Caco-2 (cell line): ENCODE measurements at places on chromosomes 16 and 17. TPM values are rescaled to one million over a fixed set of nuclear protein-coding genes. Genes with fewer than 3 reads are reported as not detected.

- DNase-seq, result no peak
Measured at GRCh38 chr17:16944334-16945135, 27.4 kb downstream of the TNFRSF13B start.

DNA sequence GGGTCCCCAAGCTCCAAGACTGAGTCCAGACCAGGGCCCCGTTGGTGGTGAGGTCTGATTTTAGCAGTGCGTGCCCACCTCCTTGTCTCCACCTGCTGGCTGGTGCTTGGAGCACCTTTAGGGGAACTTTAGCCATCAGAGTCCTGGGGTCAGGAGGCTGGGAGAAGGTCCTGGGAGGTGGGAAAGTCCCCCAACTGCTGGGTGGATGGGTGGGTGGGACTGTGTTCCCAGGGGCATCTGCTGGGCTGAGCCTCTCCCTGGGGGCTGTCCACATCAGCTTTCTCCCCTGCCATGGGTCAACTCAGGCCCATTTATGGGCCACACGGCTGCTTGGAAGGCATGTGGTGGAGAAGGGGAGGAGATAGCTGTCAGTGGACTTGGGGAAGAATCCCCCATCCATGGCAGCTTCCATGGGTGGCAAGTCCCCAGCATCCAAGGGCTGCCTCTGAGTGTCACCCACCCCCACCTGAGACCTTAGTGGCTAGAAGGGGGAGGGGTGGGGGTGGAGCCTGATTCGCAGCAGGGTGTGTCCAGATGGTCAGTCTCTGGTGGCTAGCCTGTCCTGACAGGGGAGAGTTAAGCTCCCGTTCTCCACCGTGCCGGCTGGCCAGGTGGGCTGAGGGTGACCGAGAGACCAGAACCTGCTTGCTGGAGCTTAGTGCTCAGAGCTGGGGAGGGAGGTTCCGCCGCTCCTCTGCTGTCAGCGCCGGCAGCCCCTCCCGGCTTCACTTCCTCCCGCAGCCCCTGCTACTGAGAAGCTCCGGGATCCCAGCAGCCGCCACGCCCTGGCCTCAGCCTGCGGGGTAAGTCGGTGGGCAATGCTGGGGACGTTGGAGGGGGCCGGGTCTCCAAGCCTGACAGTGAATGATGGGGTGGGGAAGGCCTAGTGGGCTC, at the start of gene TRPV2:
TRPV2 (plus strand) TSS at position 541 of the 894 bp plus-strand sequence. CDS start 2,098 bp downstream, outside the sequence.
- DNase-seq, result peak; percentile 62

Gene ENPP7
- total RNA-seq, result 0.30 and 0.34 TPM in 2 replicates

DNA sequence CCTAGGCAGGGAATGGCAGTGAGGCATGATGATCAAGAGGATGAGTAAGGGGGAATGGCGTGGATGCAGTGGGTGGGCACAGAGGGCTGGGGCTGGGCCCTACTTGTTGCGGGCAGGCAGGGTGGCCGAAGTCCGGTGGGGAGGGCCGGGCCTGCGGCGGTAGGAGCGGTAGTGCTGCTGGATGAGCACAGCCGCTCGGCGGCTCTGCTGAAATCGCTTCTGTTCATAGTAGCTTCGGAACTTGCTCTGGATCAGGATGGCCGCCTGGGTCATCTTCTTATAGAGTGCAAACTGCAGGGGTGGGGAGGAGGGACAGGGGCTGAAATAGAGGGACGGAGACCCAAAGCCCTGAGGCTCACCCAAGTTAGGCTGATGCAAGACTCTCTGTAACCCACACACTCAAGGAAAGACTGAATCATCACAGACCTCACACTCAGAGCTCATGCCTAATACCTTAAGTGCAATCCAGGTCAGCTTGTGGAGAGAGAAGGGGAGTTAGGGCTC, 1.5 kb upstream of the SPAG7 start:
- DNase-seq, result peak; percentile 43

Gene SLC13A5
- total RNA-seq, result 0.11 TPM in 1 of 2 replicates, not detected in the other

DNA sequence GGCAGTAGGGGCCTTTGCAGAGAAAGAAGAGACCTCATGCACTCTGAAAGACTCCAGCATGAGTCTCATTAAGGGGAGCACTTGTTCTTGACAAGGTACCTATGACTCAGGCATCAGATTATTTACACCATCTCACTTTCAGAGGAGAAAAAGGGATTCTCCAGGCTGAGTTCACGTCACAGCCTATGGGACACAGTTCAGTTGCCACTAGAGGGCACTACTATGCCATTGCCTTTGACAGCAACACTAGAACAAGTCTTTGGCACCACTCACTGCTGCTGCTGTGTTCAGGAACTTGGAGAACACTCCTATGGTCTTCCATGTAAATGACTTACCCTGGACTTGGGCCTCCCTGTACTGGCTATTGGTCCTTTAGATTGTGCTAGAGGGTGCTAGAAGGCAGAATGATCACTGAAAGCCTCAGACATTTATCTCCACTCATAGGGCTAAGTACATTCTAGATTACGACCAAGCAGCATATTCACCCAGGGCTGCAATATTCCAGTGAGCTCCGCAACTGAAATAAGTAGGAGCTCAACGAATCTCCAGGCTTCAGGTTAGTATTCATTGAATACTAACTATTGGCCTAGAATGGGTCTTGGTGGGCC, 225.1 kb upstream of the CA10 start:
- peak; percentile 76 for DNase-seq

GRCh38 chr16:84842516-84843148, 22.8 kb downstream of the CRISPLD2 start:
- no peak for DNase-seq

Gene ACSM5
- not detected in 2 replicates for total RNA-seq

DNA sequence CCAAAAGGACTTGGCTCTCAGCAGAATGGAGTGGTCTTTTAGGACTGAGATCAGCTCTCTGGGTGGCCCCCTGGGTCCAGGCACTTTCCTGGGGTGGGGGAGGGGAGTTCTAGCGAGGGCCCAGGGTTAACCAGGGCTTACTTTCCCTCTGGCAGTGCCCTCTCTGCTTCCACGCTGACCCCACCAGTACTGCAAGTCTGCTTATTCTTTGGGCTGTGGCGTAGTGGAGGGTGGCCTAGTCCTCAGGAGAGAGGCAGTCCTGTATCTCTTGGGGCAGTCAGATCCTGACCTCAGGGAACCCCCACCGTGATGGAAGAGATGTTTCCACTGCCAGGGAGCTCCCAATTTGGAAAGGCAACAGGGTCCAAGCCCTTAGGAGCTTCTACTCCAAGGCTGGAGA, 79.4 kb downstream of the CCDC182 start:
- DNase-seq, result no peak

Gene GPR142
- not detected in 2 replicates for total RNA-seq

Gene SSTR5
- total RNA-seq, result 0.23 and 0.30 TPM in 2 replicates

DNA sequence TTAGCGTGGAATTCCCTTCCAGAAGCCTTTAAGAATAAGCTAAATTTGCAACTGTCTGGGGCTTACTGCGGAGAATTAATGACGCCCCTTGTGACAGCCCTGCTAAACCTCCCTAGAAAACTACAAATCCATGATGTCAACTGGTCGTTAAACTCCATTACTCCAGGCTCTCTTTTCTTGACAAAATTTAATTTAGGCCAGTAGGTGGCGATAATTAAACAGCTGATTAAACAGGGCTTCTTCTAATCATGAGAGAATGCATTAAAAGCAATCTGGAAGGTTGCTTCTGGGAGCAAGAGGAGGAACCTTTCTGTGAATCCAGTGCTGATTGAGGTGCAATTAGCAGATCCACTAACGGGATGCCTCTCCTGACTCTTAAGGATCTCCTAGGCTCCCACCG, 8.1 kb upstream of the NLRP1 start:
- no peak for DNase-seq

Gene HES7
- total RNA-seq, result not detected in 2 replicates

Gene HP
- total RNA-seq, result 0.61 and 1.3 TPM in 2 replicates

Gene FBXW10
- total RNA-seq, result 0.11 TPM in 1 of 2 replicates, not detected in the other

- DNase-seq, result no peak
Measured at GRCh38 chr17:78785011-78785662, 3.1 kb upstream of the CYTH1 start.

GRCh38 chr16:66689282-66689681, 7.3 kb downstream of the CMTM4 start:
- DNase-seq, result no peak

Gene SCGB1C2
- not detected in 2 replicates for total RNA-seq

DNA sequence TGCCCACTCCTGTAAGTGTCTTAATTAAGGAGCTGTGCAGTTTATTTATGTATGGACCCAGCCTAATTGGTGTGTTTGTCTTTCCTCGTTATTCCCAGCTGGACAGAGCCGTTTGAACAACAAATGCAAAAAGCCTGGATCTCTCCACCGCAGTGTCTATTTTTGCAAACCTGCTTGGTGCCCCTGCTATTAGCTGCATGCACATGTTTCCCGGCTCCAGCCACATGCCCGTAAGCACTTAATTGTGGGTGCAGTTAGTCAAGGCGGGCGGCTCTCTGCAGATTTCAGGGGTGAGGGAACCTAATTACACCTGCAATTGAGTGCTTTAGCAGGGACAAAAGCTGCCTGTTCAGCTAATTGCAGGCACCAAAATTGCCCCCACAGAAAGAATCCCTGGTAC, 74.0 kb upstream of the GSE1 start:
- DNase-seq, result no peak

DNA sequence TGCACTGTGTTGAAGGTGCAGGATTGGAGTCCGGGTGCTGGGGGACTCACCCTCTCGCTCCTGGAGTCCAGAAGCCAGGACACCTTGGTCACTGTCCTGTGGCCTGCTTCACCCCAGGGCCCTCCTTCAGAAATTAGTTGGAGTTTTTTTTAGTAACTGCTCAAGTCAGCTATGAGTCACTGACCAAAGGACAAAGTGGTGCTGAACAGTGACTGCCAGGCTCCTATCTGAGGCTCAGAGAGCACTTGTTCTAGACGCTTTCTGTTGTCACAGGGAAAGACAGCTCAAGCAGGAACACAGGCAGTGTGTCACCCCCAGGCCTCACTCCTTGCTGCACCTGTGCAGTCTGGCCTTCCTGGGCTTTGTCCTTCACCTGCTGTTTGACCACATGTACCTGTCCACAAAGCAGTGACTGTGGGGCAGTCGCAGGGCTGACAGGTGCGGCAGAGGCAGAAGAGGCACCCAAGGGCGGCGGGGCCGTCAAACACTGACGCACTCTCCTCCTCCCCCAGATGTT, 4.1 kb upstream of the FAAP100 start:
- peak; percentile 51 for DNase-seq

- no peak for DNase-seq
Measured at GRCh38 chr16:65688301-65688700, 566.4 kb upstream of the CDH11 start.

DNA sequence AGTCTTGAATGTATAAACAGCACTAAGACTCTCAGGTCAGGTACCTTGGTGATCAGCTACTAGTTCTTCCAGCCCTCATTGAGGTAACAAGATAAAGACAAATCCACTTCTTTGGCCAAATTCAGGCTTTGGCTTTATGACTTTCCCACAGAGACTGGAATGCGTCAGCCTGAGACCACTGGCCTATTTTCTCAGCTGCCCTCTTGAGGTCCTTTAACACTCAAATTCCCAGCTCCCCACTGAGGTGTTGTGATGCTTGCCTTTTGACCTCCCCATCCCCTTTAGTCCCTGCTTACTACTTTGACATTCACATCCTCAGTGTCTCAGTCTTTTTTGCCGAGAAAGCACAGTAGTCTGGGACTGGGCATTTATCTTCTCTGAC, 10.6 kb downstream of the TNFAIP1 start:
- no peak for DNase-seq

Gene SLC35G6
- not detected in 2 replicates for total RNA-seq

GRCh38 chr17:15273141-15273793, 8.1 kb upstream of the PMP22 start:
- no peak for DNase-seq

- no peak for DNase-seq
Measured at GRCh38 chr16:14458576-14458975, 171.5 kb downstream of the PARN start.

Gene C1QTNF8
- total RNA-seq, result not detected in 2 replicates

GRCh38 chr17:2385240-2386210, 15.3 kb downstream of the MNT start:
- DNase-seq, result no peak

Gene ZNF469
- total RNA-seq, result 0.07 and 0.12 TPM in 2 replicates

Gene TMC6
- total RNA-seq, result 77.7 and 84.7 TPM in 2 replicates

DNA sequence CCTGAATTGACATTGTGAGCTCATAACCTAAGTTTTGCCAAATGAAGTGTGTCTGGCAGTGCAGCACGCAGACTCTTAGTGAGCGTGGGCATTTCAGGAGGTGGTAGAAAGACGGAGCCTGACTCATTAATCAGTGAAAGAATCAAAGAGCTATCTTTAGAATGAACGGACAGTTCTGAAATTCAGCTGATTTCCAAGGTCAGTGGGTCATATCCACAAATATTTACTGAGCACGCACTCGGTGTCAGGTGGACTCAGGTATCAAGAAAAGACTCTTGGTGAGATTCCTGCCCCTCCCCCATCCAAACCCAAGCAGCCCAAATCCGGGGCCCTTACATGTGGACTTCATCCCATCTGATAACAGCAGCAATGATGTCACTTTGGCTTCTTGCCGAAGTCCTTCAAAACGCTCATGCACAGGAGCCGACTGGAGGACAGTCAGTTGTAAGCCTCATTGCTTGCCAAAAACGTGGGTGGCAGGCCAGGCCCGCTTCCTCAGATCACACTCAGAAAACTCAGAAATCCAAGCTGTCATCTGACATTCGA, 185.8 kb downstream of the HS3ST3A1 start:
- peak; percentile 67 for DNase-seq

- no peak for DNase-seq
Measured at GRCh38 chr17:39988206-39988810, 7.7 kb downstream of the PSMD3 start.

DNA sequence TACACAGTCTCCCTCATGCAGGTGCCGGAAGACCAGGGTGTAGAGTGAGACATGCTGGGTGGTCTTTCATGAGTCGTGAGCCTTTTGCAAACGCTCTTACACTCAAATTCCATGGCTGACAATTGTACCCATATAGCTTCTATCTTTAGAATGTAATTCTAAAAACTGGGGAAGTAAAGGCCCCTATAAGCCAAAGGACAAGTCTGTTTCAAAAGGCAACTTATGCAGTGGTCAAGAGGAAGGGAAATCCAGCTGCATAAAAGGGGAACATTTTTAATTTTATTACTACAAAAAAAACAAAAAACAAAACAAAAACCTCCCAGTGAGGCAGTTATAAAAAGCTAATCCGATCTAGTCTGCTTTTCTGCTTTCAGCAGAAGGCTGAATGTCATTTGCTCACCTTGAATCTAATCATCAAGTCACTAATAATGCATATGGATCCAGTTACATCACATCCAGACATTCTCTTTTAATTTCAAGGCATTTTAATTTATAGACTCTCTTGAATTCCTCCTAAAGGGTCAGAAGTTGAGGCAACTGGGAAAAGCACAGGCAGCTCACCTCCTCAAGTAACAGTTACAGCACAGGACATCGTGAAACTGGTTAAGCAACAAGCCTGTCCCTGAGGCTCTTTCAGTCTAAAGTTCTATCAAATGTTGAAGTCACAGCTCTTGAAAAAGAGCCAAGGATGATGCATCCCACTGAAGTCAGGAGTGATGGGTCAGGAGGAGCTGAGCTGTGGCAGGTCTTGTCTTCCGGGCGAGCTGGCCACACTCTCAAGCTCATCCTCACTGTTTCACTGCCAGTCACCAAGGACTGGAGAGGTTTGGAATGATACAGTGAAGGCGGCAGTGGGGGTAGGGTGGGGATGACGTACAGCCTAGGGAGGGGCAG, 99.7 kb downstream of the VPS53 start:
- DNase-seq, result no peak

DNA sequence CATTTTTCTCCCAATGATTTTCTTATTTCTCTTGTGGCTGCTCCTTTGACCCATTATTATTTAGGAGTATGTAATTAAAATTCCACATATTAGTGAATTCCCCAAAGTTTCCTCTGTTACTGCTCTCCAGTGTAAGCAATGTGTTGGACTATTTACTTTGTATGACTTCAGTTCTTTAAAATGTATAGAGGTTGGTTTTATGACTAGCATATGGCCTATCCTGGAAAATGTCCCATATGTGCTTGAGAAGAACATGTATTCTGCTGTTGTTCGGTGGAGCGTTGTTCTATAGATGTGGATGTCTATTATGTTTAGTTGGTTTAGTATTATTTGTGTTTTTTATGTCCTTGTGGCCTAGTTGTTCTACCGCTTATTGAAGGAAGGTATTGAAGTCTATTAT, 6.0 kb upstream of the NT5M start:
- DNase-seq, result no peak
